ENCODE measurements at places on chromosomes 12 and 14.
A peak's percentile ranks its signal among the peaks of the same experiment; 100 is the strongest.

DNA sequence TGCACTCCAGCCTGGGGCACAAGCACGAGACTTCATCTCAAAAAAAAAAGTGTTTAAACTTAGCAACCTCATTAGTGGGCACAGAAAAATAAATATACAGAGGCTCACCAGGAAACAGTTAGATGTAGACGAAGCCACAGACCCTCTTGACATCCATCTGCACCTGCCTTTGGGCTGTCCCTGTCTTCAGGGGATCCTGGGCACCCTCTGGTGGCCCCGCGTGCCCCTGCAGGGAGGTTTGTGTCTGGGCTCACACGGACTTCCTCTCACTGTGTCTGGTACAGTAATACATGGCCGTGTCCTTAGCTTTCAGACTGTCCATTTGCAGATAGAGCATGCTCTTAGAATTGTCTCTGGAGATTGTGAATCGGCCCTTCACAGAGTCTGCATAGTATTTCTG lies 916.5 kb downstream of the TMEM121 start:
- DNase-seq, result peak; percentile 34

- DNase-seq, result no peak
These were observed 30.5 kb downstream of the DPF3 start for GRCh38 chr14:72863216-72864006.

DNA sequence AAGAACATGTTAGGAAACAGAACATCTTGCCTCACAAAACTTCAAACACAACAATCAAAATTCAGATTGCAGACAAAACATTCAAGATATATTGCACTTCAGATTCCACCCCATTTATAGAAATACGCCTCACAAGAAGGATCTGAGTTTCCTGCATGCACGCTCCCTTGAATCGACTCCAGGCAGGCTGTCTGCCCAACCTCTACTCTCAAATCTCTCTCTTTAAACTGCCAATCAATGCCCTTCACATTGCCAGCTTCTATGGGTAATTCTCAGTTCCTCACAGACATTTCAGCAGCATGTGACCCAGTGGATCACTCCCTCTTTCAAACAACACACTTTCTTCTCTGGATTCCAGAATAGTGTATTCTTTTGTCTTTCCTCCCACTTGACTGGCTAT lies 184.1 kb downstream of the PRKD1 start:
- DNase-seq, result no peak

GRCh38 chr14:100442498-100443490 lies 119.7 kb downstream of the SLC25A47 start:
- DNase-seq, result no peak

Data from stimulated activated CD4-positive, alpha-beta T cell treated with anti-CD3 and anti-CD28 coated beads, Interleukin-1b, Interleukin-23, amount 100 ng/mL, for 48 hours (primary cell).